ENCODE measurements at places on chromosomes 2 and 18.

DNA sequence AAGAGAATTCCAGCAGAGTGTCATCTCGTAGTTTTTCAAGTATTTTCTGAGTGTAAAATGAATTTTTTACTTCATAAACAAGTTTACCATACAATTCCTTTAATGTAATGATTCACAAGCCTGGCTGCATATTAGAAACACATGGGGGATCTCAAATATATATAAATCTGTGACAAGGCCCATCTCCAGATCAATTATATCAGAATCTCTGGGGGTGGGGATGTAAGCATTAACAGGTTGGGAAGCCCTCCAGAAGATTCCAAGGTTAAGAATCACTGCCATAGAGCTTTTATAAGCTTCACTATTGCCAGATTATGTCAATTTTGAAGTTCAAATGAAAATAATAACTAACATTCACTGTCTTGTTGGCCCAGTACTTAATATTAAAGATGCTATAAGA is 111.2 kb downstream of the BAZ2B start:
- no peak for DNase-seq

GRCh38 chr2:24152413-24153197 is 22.2 kb upstream of the FAM228A start:
- DNase-seq, result no peak

DNA sequence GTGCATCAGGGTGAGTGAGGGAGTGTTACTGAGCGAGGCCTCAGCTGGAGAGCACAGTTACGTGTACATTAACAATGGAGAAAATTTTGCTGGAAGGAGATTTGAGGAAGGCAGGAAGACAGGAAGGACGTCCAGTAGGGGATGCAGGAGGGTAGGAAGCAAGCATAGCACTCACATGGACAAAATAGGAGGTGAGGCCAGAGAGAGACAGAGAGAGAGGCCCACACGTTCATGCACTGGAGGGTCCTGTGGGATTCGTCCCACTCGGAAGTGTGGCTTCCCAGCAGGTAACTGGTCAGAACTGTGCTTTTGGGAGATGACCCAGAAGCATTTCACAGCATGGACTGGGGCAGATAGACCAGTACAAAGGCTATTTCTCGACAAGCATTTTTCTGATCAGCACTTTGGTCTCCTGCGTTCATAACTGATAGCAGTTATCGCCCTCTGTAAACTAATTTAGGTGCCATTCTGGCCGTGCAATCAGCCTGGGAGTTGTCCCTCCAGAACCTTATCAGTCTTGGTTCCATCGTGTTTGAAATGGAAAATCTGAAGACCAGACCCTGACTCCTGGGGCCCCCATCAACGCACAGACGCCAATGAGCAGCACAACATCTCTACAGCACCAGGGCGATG is 5.7 kb downstream of the LCT start:
- no peak for DNase-seq

DNA sequence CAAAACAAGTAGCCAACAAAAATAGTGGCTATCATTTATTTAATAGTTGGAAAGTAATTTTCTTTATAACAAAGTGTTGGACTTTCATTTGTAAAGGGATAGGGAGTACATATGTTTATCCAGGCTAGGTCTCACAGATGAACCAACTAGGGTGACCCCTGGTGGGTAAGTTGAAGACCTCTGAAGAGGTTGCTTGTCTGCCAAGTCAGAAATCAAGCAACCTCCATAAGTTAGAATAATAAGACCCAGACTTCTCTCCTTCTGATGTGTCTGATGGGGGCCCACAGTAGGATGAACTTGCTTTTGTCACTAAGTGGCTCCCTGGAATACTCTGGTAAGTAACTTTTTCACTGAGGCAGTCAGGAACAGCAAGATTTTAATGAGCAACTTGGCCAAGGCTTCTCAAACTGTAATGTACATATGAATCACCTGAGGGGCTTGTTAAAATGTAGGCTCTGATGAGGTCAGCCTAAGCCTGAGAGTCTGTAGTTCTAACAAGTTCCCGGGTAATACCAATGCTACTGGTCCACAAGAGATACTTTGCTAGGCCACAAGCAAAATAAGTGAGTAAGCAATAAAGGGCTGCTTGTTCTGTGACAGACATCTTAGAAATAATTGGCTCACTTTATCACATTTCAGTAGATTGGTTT is 319.6 kb downstream of the PIK3C3 start:
- DNase-seq, result no peak

DNA sequence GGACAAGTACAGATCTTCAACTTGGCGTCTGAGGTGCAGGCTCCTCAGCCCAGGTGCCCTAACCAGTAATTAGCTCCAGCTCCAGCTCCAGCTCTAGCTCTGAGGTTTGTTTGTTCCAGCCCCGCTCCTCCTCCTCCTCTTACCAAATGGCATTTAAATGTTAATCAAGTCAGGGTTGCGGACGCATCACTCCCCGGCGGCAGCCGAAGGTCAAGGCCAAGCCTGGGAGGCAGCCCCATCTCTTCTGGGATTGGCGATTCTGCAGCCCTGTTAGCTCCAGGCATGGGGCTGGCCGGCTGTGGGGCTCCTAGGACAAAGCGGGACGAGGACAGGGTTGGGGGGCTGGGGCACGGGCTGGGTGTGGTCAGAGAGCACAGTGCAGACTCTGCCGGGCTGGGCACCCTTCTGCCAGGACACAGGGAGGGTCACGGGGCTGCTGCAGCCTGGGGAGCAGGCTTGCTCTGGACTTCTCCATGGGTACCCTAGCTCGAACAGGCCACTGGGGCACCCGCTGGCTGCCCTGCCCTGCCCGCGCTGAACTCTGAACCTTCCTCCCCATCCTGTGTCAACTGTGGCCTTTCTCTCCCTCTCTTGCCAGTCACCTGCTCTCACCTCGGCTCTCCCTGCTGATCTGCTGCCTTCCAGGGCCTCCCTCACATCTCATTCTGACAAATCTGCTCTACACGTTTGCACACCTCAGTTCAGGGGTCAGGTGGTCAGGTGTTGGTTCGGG is 203.3 kb downstream of the CELF4 start:
- no peak for DNase-seq

GRCh38 chr2:57943315-57943714 is 103.3 kb upstream of the VRK2 start:
- no peak for DNase-seq

DNA sequence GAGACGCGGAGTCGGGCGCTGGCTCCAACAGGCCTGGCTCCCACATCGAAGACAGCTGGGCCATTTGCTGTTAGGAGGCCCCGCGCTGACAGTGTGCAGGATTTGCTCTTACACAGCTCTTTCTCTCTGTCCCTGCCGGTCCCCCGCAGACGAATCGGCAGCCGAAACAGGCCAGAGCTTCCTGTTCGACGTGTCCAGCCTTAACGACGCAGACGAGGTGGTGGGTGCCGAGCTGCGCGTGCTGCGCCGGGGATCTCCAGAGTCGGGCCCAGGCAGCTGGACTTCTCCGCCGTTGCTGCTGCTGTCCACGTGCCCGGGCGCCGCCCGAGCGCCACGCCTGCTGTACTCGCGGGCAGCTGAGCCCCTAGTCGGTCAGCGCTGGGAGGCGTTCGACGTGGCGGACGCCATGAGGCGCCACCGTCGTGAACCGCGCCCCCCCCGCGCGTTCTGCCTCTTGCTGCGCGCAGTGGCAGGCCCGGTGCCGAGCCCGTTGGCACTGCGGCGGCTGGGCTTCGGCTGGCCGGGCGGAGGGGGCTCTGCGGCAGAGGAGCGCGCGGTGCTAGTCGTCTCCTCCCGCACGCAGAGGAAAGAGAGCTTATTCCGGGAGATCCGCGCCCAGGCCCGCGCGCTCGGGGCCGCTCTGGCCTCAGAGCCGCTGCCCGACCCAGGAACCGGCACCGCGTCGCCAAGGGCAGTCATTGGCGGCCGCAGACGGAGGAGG is 3.5 kb downstream of the GDF7 start:
- no peak for DNase-seq

GRCh38 chr2:239807568-239807967 is 217.6 kb downstream of the NDUFA10 start:
- DNase-seq, result no peak

- DNase-seq, result no peak
Observed at GRCh38 chr2:105296017-105296611, 33.4 kb downstream of the TGFBRAP1 start.

DNA sequence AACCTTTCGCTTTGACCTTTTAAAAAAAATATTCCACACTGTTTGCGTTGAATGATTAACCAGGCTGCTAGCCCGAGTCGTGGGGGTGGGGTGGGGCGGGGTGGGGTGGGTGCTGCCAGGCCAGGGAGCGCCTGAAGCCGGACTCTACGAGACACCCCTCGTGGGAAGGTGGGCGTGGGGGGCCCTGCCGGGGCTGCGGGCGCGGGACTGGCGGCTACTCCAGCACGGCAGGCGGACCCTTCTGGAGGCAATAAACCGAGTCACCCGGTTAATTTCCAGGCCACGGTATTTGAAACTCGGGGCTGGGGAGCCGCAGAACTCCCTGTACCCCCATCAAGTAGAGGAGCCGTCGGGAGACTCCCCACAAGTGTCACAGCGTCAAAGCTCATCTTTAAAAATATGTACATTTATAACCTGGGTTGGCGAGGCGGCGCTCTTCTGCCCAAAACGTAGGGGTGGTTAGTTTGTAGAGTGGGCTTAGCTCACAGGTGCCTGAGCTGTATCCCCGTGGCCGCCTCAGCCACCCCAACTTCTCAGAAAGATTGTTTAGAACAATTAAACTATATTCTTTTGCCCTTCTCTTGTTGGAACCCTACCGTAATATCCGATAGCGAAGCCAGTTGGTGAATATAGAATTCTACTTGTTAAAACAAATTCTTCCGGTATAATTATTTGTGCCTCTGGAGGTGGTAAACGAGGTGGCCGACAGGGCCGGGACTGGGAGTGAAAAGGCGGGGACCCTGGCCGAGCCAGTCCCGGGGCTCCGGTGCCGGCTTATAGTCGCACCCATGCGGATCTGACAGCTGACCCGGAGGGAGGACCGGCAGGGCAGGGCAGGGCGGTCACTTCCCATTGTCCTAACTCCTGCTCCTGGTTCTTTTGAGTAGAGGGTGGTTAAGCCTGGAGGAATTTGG is 1.4 kb downstream of the B3GNT2 start:
- DNase-seq, result no peak

- DNase-seq, result no peak
Observed at GRCh38 chr2:105521616-105522015, 122.8 kb upstream of the FHL2 start.

DNA sequence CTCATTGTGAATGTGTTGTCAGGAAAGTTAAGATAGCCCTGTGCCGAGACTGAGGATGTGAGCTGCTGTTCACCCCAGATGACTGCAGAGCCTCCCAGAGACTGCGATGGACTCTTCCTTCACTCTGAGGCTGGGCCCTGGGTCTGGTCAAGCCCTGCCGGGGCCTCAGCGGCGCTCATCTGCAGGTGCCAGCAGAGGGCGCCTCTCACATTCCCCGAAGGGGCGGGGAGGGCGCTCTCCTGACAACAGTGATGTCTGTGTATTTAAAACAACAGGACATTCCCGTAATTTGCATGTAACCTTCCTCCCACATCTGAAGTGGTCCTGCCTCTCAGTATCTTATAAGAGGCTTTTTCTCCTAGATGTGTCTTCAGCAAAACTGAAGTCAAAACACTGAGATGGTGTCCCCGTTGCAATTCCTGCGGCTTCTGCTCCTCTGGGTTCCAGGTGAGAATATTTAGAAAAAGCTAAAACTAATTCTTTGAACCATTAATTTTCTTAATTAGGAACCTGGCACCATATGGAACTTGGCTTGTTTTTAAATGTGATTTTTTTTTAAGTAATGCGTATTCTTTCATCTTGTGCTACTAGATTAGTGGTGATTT is 1377.9 kb downstream of the RPIA start:
- DNase-seq, result no peak

- no peak for DNase-seq
Observed at GRCh38 chr18:23970161-23971096, 44.1 kb upstream of the TTC39C start.

GRCh38 chr18:45525301-45525700 is 90.0 kb upstream of the SLC14A2 start:
- no peak for DNase-seq

DNA sequence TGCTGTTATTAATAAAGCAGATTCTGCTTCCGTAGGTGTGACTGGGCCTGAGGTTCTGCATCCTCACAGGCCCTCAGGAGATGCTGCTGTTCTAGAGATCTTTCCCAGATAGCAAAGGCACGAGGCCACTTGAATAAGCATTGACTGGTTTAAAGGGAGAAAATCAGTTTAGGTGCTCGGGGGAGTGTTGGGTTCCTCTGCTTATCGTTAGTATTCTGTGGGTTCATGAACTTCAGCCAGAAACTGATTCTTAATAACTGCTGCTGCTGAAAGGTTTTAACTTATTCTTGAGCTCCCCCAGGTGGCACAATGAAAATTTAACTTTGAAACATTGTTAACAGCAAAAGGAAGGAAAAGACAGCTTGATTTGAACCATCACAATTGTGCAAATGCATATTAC is 56.9 kb downstream of the ITGA6 start:
- no peak for DNase-seq

DNA sequence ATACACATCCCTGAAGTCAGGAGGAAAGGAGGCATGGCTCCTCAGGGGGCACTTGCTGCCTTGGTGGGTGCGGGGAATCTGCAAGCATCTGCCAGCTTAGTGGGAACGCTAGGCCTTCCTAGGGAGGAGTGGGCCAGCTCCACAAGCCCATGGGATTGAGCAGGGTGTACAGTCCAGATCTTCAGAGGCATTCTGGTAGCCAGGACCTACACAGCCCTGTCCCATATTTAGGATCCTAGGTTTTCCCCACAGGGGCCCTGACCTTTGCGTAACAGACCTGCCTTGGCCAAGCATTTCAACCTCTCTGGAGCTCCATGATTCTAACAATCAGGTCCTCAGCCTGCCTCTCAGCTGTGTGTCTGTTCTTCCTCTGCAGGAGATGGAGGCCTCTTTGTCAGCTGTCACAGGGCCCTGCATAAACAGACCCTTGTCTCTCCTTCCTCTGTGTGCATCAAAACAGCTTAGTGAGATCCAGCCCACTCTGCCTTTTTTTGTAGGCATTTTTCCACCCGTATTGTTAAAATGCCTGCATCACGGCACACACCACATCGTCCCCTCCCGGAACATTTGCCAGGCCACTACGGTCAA is 140.2 kb upstream of the NDUFV2 start:
- no peak for DNase-seq

- DNase-seq, result no peak
Observed at GRCh38 chr2:240430595-240430994, 4.9 kb upstream of the GPC1 start.

DNA sequence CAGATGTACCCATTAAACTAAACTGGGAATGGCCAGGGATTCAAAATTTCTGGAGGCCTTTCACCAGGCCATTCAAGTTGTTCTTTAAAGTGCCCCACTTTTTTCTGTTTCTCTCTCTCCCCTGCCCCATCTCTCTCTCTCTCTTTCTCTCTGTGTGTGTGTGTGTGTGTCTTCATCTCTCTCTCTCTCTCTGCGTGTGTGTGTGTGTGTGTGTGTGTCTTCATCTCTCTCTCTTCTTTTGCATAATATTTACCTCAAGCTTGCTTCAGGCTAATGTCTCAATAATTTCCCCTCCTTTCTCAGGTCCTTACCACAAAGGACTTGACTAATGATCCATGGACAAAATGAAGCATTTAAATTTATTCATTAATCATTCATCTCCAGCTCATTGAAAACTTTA is 164.2 kb upstream of the KLHL14 start:
- DNase-seq, result no peak

GRCh38 chr18:23932385-23933067 is 82.0 kb upstream of the TTC39C start:
- no peak for DNase-seq
